Activated T-cell treated with anti-CD3 and anti-CD28 coated beads, Interleukin-2, amount 50 U/mL, for 48 hours (primary cell): ENCODE measurements at places on chromosomes 12 and 14.
A peak's percentile ranks its signal among the peaks of the same experiment; 100 is the strongest.

- DNase-seq: no peak
These were observed 13.2 kb downstream of the HEBP1 start for GRCh38 chr12:12986775-12987331.

DNA sequence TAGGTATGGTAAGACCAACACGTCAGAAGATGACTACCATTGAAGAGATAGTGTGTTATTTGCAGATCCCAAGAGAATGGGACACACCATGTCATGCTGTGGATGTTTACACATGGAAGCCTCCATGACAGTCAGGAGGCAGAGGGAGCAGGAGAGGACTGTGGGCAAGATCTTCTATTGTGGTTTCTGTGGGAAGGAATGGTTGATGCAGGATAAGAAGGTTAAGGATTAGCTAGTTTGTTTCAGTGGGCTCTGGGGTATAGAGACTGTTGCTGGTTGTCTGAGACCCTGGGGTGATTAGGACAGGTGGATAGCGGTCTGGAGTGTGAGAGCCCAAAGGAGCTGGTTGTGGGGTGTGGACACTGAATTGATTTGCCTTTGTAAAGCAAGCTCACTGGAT, 23.3 kb downstream of the TAS2R7 start:
- DNase-seq: no peak

DNA sequence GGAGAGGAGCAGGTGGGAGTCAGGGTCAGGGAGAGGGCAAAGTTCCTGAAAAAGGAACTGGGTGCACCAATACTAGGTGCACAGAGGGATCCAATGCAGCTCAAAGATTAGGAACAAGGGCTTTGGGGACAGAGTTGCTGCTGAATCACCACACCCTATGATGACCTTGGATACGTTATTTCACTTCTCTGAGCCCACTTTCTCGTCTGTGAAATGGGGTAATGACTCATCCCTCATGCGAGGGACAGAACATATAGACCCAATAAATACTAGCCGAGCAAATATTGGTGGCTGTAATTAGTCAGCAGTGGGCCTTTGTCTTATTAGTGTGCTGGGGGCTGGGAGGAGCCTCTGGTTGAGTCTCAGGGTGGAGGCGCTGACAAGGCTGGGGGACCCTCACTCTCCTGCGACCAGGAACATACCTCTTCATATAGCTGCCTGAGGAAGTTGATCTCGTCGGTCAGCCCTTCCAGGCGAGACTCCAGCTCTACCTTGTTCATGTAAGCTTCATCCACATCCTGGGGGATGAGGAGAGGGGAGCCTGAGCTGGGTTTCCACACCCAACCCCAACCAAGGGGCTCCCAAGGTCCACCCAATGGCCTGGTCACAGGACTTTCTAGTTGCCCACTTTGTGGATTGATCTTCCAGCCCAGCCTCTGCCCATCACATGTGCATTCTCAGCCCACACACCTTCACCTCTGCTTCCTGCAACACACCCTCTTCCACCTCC, 4.5 kb downstream of the KRT8 start:
- no peak for DNase-seq

- peak; percentile 85 for DNase-seq
These were observed 792 bp upstream of the SLC38A1 start for GRCh38 chr12:46269429-46270241.

DNA sequence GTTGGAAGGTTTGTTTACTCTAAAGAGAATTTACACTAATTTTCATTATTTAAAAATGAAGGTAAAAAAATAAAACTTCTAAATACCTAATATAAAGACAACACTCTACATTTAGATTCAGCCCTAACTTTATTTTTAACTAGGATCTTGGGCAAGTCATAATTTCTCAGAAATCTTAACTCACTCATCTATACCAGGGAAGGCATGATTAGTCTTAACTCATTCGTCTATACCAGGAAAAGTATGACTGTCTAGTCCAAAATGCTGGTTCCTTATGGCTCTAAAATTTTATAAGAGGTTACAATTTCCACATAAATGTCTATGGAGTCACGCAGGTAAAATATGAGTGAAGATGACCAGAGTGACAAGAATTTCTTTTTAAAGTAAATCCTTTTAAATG, 52.7 kb upstream of the POC1B start:
- DNase-seq: no peak

- no peak for DNase-seq
These were observed 343.4 kb upstream of the KITLG start for GRCh38 chr12:88923631-88924030.

- DNase-seq: no peak
These were observed 18.6 kb downstream of the DDX24 start for GRCh38 chr14:94062344-94062940.

GRCh38 chr14:77746064-77746702, 14.8 kb downstream of the SNW1 start:
- DNase-seq: no peak

- DNase-seq: no peak
These were observed 102.6 kb downstream of the SCARB1 start for GRCh38 chr12:124761056-124761455.

DNA sequence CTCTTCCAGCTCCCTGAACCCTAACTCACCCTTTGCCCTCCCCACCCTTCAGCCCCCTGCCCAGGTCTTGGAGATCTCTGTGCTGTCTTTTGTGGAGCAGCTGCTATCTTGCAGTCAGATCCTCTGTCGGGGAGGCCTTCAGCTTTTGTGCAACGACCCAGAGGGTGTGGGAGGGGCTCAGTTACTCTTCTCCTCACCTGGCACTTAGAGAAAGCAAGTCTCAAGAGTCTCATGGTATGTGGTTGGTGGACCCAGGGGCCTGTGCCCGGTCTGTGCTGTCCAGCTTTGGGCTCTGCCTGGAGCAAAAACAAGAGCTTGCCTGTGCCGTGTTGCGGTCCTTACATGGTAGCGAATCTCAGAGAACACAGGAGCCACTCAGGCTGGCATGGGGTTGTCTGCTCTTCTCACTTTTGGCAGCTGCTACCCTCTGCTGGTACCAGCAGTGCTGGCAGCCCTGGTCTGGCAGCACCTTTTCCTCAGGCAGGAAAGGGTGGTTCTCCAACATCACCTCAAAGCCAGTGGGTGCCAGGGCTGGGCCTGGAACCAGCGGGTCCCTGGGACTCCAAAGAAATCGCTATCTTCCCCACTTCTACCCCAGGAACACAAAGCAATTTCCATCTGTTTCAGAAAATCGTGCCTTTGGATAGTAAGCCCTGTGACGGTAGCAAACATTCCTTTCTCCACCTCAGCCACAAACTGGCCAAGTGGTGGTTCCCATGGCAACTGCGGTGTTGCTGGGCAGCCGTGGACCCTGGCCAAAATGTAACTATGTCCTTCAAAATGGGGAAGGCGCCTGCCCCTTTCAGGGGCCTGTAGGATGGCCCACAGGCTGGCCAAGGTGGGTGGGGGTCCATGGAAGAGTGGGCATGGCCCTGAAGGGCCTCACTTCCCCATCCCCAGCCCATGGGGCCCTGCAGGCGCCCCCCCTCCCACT, 90.0 kb downstream of the RIN3 start:
- DNase-seq: peak; percentile 53

- DNase-seq: no peak
These were observed 505.2 kb downstream of the BCL11B start for GRCh38 chr14:98766818-98767217.

DNA sequence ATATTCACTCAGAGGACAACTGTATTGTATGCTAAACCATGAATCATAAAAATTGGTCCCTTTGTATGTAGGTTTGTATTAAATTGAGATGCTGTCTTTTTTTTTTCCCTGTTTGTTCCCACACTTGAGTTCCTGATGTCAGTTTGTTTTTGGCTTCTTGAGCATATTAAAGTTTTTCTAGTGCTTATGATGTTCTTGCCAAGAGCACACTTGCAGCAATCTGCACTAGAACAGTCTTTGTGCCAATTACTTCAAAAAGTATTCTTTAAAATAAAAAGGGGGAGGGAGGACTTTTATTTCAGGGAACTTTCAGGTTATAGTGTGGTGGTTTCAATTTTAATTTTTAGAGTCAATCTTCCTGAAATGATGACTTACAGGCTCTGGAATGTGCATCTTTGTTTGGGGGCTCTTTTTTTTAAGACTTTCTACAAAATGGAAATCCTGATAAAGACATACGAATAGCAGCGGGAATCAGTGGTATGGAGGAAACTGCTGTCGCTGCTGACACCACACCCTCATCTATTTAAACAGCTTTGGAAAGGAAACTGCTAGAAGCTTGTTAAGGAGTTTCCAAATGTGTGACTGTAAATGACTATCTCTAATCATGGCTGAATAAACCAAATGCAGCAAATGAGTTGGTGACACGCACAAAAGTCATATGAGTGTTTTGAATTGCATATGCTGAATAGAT, 188.6 kb downstream of the EGLN3 start:
- no peak for DNase-seq

GRCh38 chr14:53532853-53533252, 379.7 kb upstream of the DDHD1 start:
- DNase-seq: no peak

GRCh38 chr12:80512781-80513180, 68.7 kb downstream of the PTPRQ start:
- DNase-seq: no peak

DNA sequence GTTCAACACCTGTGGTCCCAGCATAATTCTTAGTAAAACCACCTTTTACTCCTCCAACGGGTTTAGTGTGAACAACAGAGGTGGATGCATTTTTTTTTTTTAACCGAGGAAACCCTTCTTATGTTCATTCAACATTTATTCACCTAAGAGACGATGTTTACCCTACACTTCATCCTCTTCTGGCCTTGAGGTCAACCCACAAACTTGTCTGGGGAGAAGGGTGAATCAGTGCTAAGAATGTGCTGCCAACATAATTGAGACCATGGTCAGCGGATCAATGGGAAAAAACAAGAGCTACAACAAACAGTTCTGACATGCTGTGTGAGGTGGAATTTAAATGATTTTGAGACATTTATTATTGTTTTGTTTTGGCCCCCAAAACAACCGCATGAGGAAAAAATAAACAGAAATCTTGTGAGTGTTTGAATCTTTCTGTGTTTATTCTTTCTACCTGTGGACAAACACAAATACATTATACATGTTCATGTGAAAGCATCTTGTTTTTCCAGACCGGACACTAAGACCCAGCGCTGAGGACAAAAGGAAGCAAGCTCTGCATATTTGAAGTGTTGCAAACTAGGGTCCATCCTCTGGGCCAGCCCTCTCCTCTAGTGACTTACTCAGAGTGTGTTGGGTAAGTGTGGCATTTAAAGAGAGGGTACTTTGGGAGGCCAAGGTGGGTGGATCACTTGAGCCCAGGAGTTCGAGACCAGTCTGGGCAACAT, 5.1 kb upstream of the USP30 start:
- no peak for DNase-seq

- DNase-seq: no peak
These were observed 58.2 kb upstream of the PYGL start for GRCh38 chr14:51002406-51002999.

- no peak for DNase-seq
These were observed 73.8 kb upstream of the SRSF5 start for GRCh38 chr14:69693145-69693544.

DNA sequence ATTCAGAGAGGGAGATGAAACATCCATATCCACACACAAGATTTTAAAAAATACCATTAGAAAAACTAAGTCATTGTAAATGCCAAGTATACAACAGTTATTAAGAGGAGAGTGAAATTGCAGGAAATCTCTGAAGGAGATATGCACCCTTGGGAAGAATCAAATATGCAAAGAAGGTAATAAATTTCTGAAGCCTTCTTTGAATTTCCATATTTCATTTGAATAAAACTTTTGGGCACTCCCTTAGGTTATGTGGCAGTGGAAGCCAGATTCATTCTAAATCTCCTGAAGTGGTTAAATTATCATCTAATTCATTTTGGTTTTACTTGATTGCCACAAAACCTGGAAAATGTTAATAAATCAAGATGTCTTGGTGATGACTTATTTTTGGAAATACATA, 138.9 kb upstream of the CLEC14A start:
- no peak for DNase-seq

- DNase-seq: no peak
These were observed 305.7 kb upstream of the FLRT2 start for GRCh38 chr14:85224241-85224640.

GRCh38 chr12:50354908-50355307, 41.5 kb downstream of the FAM186A start:
- no peak for DNase-seq

DNA sequence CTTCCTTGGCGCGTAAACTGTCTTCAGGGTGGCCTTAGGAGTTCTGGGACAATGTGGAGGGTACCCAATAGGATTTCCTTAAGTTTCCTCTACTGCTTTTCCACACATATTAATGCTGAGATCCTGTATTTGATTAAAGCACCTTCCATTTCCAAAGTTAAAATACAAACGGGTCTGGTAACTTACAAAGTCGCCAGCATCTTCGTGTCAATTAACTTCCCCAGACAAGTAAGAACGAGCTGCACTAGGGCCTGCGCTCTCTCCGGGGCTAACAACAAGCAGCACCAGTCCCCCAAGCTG, 130.9 kb downstream of the NDUFA12 start:
- no peak for DNase-seq

DNA sequence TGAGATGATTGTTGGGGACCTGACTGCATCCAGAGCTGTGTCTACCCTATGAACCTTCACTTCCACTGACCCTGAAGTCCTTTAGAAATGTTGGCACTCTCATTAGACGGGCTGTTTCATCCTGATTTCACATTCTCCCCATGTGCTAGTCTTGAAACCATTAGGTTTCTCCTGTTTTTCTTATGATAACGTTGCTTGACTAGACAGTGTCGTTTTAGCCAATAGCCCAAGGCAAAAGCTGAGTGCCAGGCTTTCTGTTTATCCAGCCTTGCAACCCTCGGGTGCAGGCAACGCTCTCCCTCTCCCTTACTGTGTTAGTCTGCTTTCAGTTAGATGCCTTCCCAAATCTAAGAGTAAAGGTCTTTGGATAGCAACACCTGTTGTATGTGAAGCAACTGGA, 30.1 kb downstream of the DACT1 start:
- no peak for DNase-seq
